ENCODE measurements at places on chromosomes 13 and 19. TPM values are rescaled to one million over a fixed set of nuclear protein-coding genes. Genes with fewer than 3 reads are reported as not detected.

DNA sequence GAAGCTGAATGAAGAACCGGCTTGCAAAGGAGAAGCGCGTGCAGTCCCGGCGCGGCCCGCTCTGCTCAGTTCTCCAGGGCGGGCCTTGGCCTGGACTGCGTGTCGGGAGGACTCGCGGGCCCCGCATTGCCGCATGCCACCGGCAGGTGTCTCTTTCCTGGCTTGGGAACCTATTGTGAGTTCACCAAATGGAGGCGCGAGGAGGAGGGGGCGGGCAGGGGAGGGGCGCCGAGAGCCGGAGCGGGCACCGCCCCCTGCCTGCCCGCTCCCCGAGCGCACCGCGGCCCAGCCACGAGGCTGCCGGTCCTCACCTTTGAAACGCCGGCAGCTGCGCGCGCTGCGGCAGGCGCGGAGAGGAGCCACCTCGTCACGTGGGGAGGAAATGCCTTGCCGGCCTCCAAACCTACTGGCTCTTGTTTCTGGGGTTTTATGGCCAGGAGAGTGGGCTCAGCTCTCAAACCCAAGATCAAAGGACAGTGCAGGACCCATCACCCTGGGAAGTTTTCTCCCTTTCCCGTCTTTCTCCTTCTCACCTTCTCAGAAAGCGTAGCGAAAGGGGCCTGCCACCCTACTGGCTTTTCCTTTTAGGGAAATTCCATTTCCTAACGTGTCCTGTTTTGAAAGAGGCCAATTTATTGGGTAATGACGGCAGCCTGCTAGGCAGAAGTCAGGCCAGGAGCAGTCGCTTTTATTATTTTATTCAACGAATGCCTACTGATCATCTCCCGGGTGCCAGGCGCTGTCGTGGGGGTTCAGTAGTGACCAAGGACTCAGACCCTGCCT lies 13.8 kb upstream of the UBE2L5 start:
- peak; percentile 88 for DNase-seq

GRCh38 chr13:75566658-75567057 lies 17.1 kb downstream of the UCHL3 start:
- no peak for DNase-seq

CGB2 gene
- not detected for total RNA-seq

GRCh38 chr13:30047154-30047874 lies 196.9 kb upstream of the UBL3 start:
- DNase-seq = no peak

BRCA2 gene
- total RNA-seq = 5.6 TPM

DNA sequence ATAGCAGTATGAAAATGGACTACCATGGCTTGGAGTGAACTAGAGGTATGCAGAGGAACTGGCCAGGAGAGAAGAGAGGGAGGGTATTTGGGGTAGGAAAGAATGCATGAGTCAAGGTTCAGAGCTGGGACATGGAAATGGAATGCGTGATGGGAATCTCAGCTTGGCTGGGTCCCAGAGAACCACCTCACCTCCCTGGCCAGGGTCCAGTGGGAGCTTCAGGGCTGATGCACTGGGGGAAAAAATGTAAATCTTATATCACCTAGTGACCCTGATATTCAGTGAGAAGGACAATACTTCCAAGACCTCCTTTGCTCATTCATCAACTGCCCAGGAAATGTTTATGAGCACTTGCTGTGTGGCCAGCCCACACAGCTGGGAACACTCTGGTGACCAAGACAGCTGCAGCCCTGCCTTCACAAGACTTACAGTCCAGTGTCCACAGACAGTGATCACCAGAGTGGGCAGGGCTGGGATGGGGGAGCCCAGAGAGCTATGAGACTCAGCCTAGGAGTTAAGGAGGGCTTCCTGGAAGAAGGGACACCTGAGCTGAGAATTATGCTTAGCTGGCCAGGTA lies 12.8 kb downstream of the IGSF23 start:
- no peak for DNase-seq

GRCh38 chr13:32212421-32212820 lies 102.7 kb downstream of the ZAR1L start:
- no peak for DNase-seq

- DNase-seq = no peak
These were observed 1.1 kb downstream of the RUBCNL start for GRCh38 chr13:46385946-46386345.

DNA sequence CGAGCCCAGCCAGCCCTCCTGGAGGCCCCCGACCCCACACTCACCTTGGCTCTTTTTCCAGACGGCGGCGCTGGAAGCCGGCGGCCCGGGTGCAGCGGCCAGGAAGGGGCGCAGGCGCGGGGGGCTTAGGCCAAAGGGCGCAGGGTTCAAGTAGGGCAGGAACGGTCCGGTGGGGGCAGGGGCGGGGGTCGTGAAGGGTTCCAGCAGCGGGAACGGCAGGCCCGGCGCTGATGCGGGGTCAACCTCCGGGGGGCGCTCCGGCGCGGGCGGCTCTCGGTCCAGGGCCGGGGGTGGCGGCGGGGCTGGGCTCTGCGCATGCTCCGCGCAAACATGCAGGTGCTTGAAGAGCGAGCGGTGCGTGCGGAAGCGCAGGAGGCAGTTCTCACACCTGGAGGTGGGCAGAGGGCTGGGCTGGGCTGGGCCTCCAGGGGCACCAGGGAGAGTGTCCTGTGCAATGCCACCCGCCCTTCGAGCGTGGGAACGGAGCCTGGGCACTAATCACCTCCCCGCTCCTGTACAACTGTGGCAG lies 2.3 kb downstream of the ZNF414 start:
- no peak for DNase-seq

GRCh38 chr19:48661711-48662090 lies 11.1 kb downstream of the NTN5 start:
- no peak for DNase-seq

SERPINE3 gene
- total RNA-seq = not detected

KLC3 gene
- total RNA-seq = 26.0 TPM

SPRED3 gene
- total RNA-seq = 0.99 TPM

DNA sequence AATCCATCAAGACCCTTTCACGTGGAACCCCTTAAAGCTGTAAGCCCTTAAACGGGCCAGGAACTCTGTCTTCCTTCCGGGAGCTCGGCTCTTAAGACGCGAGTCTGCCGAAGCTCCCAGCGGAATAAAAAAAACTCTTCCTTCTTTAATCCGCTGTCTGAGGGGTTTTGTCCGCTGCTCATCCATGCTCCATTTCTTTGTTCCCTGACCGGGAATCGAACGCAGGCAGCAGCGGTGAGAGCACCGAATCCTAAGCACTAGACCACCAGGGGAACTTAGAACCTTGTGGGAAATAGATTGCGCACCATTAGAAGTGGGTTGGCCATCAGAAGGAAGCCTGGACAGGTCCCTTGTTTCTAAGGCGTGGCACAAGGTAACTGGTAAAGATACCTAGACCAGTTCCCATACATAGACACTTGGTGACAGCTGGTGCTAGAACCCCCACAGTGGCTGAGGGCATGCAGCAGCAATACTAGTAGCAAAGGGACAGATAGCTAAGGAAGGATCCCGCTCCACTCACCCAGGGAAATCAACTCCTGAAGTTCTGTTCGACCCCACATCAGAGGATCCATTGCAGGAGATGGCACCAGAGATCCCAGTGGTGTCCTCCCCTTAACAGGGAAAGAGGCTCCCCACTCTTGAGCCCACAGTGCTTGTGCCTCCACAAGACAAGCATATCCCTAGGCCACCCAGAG lies 1.5 kb upstream of the RGCC start:
- DNase-seq = no peak

GRCh38 chr13:38905861-38906260 lies 84.8 kb downstream of the STOML3 start:
- no peak for DNase-seq

DNA sequence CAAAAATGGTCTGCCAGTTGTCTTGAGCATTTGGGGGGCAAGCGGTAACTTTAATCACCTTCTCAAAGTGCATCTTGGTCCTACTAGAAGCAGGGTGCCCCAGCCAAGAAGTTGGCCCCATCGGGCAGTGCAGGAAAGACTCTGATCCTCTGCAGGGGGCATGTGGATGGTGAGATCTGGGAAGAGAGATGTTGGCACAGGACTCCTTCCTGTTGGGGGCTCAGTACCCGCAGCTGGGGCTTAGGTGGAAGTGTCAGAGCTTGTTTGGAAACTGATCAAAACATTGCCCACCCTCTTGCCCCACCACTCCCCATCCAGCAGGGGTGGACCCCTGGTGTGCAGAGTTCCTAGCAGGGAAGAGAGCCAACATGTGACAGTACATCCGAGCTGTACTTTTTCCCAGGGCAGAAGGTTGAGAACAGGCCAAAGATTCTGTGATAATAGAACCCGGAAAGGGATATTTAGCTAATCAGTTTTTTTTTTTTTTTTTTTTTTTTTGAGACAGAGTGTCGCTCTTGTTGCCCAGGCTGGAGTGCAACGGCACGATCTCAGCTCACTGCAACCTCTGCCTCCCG lies 8.8 kb downstream of the RRAS start:
- no peak for DNase-seq

NAPSA gene
- 0.59 TPM for total RNA-seq

- no peak for DNase-seq
These were observed 511 bp downstream of the GARRE1 start for GRCh38 chr19:34254698-34255432.

LAIR1 gene
- total RNA-seq = 11.5 TPM

GRCh38 chr19:49017666-49018351 lies 918 bp upstream of the LHB start:
- DNase-seq = no peak

FGF21 gene
- total RNA-seq = not detected

TBC1D4 gene
- 30.4 TPM for total RNA-seq

ACP4 gene
- not detected for total RNA-seq

GRCh38 chr13:29710511-29710910 lies 115.0 kb upstream of the SLC7A1 start:
- no peak for DNase-seq

CEACAM19 gene
- 3.4 TPM for total RNA-seq

DNA sequence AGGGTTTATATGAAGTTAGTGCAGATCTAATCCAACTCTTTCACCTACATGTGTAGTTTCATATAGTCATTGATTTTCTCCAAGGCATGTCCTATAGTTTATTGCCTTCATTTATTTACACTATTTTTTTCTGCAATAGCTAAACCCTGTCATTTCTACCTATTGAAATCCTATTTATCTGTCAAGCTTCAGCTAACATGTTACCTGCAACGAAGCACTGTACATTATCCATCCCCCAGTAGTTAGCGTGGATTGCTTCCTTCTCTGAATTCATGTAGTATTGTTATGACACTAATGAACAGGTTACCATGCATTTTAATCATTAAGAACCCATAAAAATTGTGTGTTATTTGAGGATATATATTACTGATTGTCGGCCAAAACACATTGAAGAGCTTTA lies 742.9 kb upstream of the PCDH20 start:
- no peak for DNase-seq

DNA sequence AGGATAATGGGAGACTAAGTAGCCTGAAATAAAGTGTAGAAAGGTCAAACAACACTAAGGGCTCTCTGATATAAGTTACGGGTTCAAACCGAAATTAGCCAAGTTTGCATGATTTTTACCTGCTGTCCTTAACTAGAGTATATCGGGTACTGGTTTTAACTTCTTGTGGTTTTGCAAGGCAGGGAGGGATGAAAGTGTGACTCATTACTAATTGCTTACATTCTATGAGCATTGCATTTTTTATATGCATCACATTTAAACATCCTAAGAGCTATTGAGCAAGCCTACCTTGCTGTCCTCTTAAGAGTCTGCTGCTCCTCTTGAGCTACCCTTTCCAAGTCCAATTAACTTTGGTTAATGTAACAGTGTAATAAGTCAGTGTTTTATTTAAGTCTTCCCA lies 415.4 kb downstream of the SLITRK5 start:
- no peak for DNase-seq

STK11 gene
- 37.3 TPM for total RNA-seq

GRCh38 chr19:23799321-23799720 lies 40.6 kb upstream of the ZNF681 start:
- no peak for DNase-seq

Data from skin of body (tissue), 3 donors.